ENCODE measurements at places on chromosomes 5 and 9.

DNA sequence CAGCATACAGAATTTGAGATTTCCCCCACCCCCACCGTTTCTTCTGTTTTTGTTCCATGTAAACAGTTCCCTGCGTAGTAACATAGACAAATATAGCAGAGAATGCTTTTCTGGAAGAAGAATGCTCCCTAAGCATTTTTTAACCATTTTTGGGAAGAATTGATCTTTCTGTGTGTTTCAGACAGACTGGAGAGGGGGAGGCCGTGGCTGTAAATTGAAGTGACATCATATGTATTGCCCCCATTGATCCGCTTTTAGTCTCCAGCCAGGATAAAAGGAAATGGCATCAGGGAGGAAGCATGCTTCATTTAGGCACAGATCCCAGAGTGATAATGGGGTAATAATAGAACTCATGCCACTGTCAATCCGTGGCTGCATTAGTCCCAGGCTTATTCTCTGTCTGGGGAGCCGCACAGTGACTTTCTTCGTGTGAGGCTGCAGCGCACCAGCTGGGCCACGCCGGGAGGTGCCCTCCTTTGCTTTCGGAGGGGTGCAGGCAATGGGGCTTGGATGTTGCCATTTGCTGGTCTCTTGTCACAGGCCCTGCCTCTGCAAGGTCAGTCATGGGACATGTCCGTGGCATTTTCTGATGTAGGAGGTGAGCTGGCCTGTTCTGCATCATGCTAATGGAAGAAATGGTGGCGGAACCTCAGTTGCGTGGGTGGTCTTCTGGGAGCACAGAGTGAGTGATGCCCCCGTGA, 261.5 kb downstream of the FANCC start:
- no peak for DNase-seq

GRCh38 chr9:4739587-4740387, 1.2 kb downstream of the AK3 start:
- no peak for DNase-seq

DNA sequence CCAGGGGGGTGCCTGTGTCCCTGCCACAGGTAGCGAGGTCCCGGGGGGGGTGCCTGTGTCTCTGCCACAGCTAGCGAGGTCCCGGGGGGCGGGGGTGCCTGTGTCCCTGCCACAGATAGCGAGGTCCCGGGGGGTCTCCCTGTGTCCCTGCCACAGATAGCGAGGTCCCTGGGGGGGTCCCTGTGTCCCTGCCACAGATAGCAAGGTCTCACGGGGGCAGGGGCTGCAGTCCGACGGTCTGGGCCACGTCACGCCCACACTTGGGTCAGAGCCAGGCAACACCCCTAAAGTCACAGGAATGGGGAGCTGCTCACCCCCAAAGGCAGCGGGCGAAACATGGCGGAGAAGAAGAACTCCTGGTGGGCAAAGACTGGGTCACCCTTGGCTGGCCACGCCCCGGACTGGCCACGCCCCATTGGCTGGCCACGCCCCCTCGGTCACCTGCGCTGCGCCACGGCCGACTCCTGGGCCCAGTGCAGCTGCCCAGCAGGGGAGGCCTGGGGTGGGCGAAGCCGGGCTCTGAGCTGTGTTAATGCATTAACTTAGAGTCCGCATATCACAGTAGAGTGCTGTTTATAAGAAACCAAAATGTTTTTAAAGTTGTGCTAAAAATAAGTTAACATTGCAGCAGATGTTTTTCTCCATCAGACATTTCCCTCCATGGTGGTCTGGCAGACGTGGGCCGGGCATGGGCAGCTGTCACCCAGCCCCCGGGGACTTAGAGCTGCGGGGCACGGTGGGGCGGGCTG, 7.0 kb downstream of the NOXA1 start:
- no peak for DNase-seq

GRCh38 chr9:136685790-136686533, 1.3 kb downstream of the AGPAT2 start:
- no peak for DNase-seq

DNA sequence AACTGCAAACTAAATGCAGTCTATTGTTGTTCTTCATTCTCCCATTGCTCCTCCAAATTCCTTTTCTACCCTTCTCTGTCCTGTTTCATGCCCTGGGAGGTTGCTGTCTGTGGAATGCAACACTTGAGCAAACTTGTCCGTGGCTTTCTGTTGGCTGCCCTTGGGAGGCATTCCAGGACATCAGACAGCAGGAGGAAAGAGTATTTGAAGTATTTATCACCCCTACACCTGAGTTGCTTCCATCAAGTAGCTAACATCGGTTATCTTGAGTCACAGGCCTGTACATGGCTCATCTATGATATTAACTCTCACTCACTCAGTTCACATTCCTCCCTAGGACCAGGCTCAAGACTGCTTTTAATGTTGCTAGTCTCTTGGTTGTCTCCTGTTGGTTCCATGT, 803.4 kb upstream of the CDH6 start:
- no peak for DNase-seq

GRCh38 chr5:163135849-163136248, 301.5 kb upstream of the CCNG1 start:
- DNase-seq: no peak

GRCh38 chr5:106451998-106452397, 1218.7 kb downstream of the EFNA5 start:
- no peak for DNase-seq

DNA sequence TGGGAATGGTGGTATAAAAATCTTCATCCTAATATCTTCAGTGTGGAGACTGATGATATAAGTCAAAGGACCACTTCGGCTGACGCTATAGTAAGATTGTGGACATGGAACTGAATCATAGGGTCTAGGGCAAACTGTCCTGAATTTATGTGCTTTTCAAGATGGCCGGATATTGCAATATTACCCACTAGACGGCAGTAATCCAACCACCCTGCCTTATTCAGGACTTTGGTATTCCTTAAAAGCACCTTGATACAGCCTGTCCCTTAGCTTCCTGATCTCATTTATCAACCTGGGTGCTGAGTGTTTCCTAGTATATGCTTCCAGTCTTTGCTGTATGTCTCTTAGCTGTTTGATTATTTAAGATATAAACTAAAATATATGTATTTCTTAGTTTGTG, 71.2 kb upstream of the COX7C start:
- no peak for DNase-seq

- DNase-seq: no peak
These were observed 6.8 kb downstream of the SPINK5 start for GRCh38 chr5:148070621-148071020.

- peak; percentile 35 for DNase-seq
These were observed at the start of gene SLCO4C1 for GRCh38 chr5:102296178-102296817. Gene SLCO4C1, minus strand, starts transcription at chr5:102296284. Its CDS starts 22 bp downstream, at chr5:102296262.

DNA sequence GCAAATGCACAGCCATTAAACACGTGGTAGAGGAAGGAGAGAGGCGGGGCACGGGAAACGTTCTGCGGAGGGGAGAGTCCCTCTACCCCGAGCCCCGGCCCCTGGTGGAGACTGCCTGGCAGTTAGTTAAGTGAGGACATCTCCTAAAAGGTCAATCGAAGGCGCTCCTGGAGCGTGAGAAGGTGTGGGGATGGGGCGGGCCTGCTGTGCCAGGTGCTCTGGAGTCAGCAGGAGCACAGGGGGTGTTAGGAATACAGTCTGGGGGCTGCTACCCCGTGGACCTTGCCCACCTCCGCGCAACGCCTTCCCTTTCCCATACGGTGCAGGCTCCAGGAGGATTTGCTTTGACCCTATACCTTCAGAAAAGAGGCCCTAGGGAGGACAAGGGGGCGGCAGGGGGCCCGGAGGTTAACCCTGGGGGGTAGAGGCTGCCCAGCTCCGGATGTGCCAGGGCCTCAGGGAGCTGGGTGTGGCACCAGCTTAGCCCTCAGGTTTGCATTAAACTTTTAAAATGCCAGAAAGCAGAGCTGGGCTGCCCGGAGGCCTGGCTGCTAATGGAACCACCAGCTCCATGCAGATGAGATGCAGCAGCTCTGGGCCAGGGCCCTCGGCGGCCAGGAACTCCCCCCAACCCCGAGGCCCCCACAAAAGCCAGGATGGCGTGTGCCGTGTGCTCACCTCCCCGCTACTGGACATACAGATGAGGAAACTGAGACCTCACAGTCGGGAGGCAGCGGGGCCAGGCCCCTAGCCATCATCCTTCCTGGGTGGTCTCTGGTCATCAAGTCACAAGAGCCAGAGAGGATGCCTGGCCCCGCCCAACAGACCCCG, 39.2 kb downstream of the NACC2 start:
- DNase-seq: no peak

DNA sequence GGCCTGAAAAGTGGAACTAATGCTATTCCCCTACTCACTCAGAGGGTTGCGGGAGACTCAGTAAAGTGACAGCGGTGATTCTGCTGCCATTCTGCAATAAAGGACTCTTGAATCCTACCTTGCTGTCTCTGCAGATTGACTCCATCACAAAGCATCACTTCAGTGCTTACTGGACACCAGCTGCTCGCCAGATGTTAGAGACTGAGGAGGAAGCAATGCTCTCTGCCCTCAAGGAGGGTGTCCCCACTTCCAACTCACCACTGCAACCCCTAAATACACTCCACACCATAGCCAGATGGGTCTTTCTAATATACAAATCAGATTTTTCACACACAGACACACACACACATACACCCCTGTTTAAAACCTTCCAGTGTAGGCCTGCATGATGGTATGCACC, 21.4 kb downstream of the TTLL11 start:
- DNase-seq: no peak

- DNase-seq: peak; percentile 16
These were observed 58.2 kb downstream of the EXOSC2 start for GRCh38 chr9:130751631-130752355.

DNA sequence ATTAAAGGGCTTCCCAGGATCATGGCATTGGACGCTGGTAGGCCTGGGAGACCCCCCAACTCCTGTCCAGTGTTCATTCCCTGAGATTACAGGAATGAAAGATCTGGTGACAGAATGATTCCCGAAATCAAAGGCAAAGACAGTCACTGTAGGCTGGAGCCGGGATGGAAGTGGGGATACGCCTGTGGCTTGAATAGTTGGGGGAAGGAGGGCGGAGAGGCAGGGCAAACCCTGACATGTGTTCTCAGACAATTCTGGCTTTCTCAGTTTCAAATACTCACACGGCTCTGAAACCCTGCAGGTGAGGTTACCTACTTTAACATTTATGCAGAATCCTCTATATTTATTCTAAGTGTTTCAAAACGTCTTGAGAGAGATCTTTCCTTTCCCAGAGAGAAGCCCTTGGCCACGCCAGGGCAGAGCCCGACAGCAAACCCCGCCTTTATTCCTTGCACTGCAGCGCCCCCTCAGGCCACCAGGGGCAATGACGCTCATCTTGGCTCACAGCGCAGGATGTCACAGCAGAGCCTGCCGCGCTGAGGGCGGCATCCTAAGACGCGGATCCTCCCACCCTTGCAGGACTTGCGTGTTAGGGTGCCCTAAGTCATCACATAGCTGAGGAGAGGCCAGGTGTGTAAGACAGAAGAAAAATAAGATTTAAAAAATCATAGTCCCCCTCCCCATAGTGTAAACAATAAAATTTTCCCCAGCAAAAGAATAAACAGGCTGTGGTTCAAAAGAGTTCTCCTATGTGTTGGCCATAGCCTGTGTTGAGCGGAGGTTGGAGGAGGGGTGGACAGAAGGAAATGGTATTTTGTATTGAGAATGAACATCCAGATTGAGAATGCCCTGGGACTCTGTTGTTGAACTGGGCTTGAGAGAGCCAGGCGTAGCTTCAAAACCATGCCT, 284.5 kb downstream of the NTRK2 start:
- peak; percentile 9 for DNase-seq

GRCh38 chr5:33363537-33363936, 77.2 kb upstream of the TARS1 start:
- DNase-seq: no peak

DNA sequence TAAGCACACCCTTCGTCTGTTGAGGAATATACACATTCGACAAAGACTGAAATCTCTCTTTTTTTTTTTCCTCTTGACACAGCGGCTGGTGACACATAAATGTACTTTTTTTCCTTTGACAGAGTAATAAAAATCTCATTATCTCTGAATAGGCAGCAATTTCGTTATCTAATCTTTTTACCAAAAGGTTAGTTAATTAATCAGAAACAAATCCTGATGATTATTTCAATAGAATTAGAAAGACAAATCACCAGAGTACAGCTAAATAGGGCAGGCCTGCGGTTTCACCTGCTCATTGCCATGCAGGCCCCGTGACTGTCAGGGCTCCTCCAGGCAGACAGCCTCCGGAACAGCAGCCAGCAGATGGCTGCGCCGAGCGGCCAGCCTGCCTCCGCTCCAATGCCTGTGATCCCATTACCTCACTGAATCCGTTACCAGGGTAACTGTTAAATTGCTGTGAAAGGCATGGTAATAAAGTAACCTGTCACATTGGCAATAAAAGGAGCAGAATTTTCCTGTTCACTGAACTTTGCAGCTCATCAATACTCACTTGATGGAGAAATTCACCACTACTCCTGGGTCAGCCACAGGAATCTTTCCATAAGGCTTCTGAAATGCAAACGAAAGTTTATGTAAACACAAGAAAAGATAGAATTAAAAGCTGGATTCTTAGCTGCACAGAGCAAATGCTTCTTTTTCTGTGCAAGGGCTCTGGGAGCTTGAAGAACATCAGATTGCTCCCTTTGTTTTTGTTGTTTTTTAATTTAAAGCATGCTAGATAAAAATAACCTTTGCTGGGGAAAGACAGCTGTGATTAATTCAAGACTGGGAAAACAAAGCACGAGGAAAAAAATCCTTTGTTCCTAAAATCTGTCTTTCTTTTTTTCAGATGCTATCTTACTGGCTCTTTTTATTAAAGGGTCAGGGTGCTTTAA, 666.4 kb upstream of the ZNF608 start:
- peak; percentile 97 for DNase-seq

DNA sequence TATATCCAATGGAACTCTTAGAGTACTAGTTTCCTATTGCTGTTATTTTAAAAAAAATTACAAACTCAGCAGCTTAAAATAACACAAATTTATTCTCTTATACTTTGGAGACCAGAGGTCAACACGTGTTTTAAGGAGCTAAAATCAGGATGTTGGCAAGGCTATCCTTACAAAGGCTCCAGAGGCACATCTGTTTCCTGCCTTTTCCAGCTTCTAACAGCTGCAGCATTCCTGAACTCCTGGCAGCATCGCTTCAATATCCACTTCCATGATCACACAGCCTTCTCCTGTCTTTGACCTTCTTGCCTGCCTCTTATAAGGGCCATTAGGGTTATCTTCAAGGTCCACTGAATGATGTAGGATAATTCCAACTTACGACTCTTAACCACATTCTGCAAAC, 92.2 kb upstream of the CCNG1 start:
- DNase-seq: no peak

GRCh38 chr5:149007174-149007573, 55.7 kb downstream of the SH3TC2 start:
- DNase-seq: no peak

- DNase-seq: no peak
These were observed 116.2 kb downstream of the MAN2A1 start for GRCh38 chr5:109805883-109806282.

- DNase-seq: peak; percentile 38
These were observed 176.6 kb upstream of the C9orf72 start for GRCh38 chr9:27749838-27750237.

- DNase-seq: no peak
These were observed 141.6 kb downstream of the NR3C1 start for GRCh38 chr5:143261748-143262392.

DNA sequence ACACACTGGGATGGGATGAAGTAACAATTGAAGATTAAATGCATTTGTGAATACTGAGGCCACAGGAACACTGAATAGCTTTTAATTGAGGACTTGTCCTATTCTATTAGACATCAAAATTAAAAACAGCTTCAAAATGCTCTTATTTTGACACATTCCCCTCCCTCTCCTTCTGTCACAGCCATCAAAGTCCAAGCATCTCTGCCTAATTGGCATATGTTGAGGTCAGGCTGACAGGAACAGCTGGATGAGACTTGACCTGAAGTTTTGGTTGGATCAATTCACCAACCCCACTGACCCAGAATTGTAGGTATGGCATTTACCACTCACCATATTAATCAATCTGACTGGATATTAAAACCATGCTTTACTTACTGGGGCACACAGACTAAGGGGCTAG, 96.3 kb downstream of the PTCH1 start:
- no peak for DNase-seq
